ENCODE measurements at places on chromosomes 7 and 10.

- no peak for DNase-seq
Observed at GRCh38 chr10:114638821-114639625, 19.1 kb downstream of the ABLIM1 start.

GRCh38 chr7:106840342-106840741 is 24.7 kb upstream of the PIK3CG start:
- DNase-seq = no peak

GRCh38 chr7:85924062-85924461 is 719.6 kb upstream of the GRM3 start:
- DNase-seq = no peak

DNA sequence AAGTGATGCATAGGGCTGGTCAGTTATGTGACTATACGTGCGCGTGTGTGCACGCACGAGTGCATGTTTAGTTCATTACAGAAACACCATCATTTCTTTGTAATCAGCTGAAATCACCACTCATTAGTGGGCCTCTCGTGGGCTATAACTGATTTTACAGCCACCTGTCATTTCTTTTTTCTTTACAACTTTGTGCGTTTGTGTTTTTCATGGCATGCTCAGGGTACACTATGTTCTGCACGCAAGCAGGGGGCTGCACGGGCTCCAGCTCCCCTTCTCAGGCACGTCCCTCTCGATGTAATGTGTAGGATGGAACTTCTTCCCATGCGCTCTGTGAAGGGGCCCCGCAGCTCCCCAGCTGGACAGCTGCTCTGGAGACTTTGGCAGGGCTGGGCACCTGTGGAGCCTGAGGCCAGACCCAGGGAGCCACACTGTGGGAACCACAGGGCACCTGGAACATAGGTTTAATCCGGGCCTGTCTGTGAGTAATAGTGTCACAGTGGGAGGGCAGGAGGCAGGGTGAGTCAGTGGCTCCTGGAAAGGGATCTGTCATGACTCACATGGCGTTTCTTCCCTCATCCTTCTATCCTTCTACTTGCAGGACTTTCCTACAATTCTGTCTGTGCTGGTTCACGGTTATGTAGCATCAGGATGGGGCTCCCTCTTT is 4.9 kb downstream of the GCK start:
- no peak for DNase-seq

GRCh38 chr10:94186722-94187121 is 176.0 kb downstream of the NOC3L start:
- no peak for DNase-seq

- no peak for DNase-seq
Observed at GRCh38 chr7:77536017-77536412, 1.1 kb upstream of the PTPN12 start.

GRCh38 chr7:27472043-27472442 is 190.6 kb downstream of the HIBADH start:
- DNase-seq = no peak

- no peak for DNase-seq
Observed at GRCh38 chr7:104225451-104225850, 17.6 kb upstream of the ORC5 start.

- no peak for DNase-seq
Observed at GRCh38 chr10:83543691-83544462, 595.4 kb upstream of the GHITM start.

- no peak for DNase-seq
Observed at GRCh38 chr10:89805599-89806013, 104.2 kb downstream of the KIF20B start.

DNA sequence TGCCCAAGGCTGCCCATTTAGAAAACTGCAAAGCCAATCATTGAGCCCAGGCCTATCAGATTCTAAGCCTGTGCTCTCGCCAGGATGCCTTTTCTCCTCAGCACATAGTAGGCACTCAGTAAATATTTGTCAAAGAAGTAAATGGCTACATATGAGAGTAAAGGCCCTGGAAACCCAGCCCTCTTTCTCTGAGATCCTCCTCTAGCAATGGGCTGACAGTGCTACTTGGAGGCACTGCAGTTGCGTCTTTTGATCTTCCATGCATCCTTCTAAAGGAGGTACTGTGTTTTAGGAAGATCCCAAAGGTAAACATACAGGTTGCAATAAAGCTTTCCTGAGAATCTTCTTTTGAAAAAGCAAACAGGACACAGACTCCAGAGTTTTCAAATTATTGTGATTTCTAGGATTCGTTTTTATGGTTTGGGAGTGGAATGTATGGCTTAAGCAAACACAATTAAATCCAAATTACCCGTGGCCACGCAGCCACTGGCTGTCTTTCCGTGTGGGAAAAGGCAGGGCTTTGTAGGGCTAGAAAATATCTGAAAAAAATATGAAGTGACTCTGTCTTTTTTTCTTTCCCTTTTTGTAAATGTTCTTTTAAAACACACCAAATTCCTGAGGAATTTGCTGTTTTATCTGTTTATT is 151.3 kb upstream of the BMPER start:
- no peak for DNase-seq

DNA sequence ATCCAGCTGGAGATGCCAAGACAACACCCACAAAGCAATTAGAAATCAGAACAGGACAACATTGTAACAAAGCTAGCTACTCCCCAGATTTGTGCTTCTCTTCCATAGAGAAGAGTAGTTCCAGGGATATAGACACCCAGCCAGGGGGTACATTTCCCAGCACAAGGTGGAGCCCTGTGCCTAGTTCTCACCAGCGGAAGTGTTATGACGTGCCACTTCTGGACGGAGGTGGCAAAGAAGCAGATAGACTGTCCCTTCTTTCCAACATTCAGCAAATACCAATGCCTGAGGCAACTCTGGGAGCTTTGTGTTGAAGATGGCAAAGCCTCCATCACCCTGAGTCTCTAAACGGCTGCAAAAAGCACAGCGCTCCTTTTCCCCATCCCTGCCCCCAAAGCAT is 23.4 kb upstream of the GSAP start:
- DNase-seq = no peak

GRCh38 chr10:405648-406047 is 270.4 kb downstream of the ZMYND11 start:
- DNase-seq = no peak

DNA sequence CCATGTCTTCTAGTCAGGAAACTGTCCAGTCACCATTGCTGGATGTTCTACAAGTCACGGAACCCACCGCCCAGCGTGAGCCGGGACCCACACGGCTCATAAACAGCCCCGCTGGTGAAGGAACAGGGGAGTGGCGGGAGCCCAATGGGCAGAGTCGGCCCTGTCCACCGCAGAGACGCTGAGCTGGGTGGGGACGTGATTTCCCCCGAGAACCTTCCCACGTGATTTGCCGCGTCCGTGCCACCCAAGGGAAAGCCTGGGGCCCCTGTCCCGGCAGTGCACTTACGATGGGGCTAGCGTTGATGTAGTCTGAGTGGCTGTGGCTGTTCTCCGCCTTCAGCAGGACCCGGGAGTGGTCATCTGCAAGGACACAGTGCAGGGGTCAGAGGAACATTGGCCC is 266.9 kb downstream of the DNAJB6 start:
- DNase-seq = no peak

GRCh38 chr10:109127363-109127762 is 795.9 kb downstream of the XPNPEP1 start:
- DNase-seq = no peak

DNA sequence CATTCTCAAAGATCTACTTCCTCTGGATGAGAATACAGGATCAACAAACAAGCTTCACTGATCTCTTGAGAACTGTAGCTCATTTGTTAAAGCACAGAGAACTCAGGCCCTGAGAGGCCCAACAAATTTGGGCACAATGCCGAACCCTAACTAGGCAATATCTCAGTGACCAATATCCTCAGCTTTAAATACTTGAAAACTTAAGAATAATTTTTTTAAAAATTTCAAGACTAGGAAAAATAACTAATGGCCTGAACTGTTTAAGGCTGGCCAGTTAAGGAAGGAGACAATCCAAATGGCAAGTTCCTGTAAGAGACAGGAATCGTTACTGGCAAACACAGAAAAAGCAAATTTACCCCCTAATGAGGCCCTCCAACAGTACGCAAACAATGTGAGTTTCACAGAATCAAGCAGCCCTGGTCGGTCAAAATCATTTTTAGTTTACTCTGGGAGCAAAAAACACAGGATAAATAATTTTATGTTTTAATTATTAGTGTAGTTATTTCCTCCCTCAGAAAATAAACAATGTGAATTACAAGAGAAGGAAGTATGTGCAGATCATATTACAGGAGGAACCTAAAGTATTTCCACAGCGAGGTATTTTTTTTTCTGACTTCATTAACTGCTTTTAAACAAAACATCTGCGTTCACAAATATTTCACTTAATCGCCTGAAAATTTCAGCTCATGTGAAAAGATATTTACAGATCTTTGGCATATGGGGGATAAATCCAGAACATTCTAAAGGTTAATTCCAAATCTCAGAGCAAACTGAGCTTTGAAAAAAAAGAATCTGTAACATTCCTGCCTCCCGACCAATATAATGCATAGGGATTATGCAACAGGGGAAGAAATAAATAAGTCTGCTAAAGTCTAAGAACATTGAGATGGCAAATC is 39.5 kb downstream of the NT5C2 start:
- DNase-seq = no peak

- no peak for DNase-seq
Observed at GRCh38 chr7:3112479-3113134, 68.9 kb upstream of the CARD11 start.

GRCh38 chr10:52215745-52216361 is 98.2 kb upstream of the DKK1 start:
- DNase-seq = no peak

- DNase-seq = no peak
Observed at GRCh38 chr10:18179891-18180290, 39.7 kb downstream of the CACNB2 start.

DNA sequence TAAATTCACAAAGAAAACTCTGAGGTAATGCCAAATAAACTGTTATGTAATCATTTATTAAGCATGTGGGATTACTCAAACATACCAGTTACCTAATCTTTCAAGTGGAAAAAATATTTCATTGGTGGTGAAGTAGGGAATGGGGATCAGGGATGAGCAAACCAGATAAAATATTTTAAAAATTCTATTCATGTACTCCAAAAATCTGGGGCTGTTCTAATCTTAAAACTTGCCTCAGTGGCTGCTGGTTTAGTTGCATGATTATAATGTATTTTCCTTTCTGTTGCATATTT is 19.5 kb downstream of the LMOD2 start:
- no peak for DNase-seq

DNA sequence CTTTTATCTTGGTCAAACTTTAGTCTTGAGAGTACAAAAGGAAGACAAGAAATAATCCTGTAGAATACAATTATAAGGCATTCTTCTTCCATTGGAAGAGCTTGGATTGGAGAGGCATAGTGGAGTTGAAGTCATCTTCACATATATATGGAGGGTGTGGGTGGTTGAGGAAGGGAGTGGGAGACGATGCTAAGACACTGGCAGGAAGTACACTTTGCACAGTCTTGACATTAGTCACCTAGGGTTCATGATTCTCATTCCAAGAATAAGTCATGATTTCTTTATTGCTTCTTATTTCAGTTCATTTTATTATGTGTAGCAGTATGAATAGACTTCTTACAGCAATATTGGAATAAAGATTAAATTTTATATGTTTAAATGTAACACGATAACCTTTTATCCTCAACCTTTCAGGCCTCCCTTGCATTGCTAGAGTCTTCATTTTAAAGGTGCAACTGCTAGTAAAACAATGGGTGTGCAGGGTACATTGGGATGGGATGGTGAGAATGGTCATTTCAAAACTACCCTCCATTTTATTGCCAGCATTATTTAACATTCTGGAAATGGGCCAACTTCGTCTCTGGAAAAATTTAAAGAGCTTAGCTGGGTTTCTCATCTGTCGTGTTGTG is 12.3 kb upstream of the SLC26A3 start:
- no peak for DNase-seq

- no peak for DNase-seq
Observed at GRCh38 chr10:6578251-6578771, 1.8 kb downstream of the PRKCQ start.

GRCh38 chr10:72637398-72637857 is 11.5 kb upstream of the MICU1 start:
- no peak for DNase-seq

DNA sequence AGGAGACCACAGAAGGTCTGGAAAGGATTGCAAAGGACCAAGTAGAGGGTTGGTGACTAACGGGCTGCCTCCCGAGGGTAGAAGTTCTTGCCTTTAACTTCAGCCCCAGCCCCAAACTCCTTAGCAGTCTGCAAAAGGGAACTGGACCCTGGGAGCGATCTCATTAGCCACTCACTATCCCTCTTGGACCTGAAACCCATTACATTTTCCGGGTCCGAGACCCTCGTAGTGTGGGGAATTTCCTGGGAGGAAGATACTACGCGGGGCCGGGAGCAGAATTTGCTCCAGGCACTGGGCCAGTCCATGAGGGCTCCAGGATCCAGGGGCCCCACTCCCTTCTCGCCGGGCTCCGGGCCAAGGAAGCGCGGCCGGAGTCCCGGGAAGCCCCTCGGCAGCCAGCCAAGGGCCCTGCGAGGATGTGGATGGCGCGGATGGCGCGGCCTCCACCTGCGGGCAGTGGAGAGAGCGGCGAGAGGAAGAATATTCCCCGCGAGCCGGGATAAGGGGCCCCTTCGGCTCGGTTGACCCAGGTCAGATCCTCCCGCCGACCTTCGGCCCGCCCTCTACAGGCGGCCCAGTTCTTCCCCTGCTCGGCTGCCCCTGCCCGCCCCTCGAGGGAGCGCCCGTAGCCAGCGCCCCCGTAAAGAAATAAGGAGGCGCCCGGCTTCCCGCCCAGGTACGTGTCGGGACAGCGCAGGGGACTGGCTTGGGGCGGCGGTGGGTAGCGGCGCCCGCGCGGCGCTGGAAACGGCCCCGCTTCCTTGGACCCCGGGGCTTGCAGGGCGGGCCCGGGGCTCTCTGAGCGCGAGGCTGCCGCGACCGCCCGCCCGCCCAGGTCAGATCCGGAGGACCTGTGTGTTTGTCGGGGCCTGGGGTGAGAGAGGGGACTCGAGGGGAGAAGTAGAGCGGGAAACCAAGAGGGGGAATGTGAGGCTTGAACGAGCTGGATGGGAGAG is at the start of gene MYO3A:
Gene MYO3A, plus strand, starts transcription at position 577 of the 956 bp plus-strand sequence. CDS start 17,882 bp downstream, outside the sequence.
- DNase-seq = no peak

GRCh38 chr7:29748286-29749099 is 57.8 kb upstream of the WIPF3 start:
- no peak for DNase-seq

- DNase-seq = no peak
Observed at GRCh38 chr10:63767138-63767801, 246.1 kb downstream of the REEP3 start.

DNA sequence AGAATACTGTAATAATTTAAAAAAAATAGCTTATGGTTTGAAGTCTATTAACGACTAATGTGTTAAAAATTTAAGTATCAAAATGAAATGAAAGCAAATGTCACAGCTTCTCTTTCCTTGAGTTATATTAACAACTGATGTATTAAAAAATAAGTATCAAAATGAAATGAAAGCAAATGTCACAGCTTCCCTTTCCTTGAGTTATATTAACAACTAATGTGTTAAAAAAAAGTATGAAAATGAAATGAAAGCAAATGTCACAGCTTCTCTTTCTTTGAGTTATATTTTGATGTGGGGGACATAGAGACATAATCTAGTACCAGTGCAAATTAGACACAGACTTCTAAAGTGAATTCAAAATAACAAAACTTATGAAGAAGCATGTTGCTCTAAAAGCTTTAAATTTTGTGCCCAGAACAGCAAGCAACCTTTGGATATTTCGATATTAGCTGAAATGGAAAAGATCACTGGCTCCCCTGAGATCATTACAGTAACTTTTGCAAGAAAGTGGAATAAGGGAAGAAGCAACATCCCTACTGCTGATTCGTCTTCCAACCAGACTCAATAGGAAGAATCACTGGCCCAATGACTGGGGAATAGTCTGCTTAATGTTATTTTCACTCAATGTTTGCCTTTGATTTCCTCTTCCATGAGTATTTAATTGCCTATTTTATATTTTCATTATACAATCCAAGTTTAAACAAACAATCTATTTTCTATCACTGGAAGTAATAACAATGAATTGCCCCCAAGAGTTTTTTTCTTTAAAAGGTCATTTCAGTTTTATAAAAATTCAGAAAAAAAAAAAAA is 8.0 kb downstream of the SKAP2 start:
- no peak for DNase-seq

Measured in stimulated activated CD8-positive, alpha-beta memory T cell treated with anti-CD3 and anti-CD28 coated beads, Interleukin-4, amount 100 ng/mL, for 4 hours (primary cell).